CD14-positive monocyte (primary cell): ENCODE measurements at places on chromosomes 12 and 14. TPM values are rescaled to one million over a fixed set of nuclear protein-coding genes. Genes with fewer than 3 reads are reported as not detected.

- H3K27ac ChIP-seq: no peak overlapping the region
- H3K27me3 ChIP-seq: no peaks in the 10 kb centered on the region
- H3K4me3 ChIP-seq: no peak overlapping the region
- H3K4me1 ChIP-seq: peaks cover 23% of the 10 kb centered on the region
- no peaks in the 10 kb centered on the region for H3K36me3 ChIP-seq
- no peak for DNase-seq
Measured at GRCh38 chr12:46238821-46239220, 30.0 kb downstream of the SLC38A1 start.

DNA sequence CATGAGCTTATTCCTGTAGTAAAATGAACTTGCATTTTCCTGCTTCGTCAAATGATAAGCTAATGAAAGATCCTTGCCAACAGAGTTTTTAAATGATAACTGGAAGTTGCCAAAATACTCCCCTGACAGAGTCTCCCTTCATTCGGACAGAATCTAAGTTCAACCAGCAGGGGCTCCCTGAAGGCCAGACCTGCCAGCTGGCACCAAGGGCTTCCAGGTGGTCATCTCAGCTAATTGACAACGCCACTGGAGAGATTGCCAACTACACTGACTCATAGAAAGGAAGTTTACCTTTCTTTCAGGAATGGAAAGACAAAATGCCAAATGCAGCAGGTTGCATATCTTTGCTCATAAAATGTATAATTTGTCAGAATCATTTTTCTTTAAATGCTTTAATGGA is 462.8 kb downstream of the GXYLT1 start:
- H3K4me1 ChIP-seq: no peaks in the 10 kb centered on the region
- no peaks in the 10 kb centered on the region for H3K36me3 ChIP-seq

The FZD10 gene
- not detected in 2 replicates for polyA plus RNA-seq

DNA sequence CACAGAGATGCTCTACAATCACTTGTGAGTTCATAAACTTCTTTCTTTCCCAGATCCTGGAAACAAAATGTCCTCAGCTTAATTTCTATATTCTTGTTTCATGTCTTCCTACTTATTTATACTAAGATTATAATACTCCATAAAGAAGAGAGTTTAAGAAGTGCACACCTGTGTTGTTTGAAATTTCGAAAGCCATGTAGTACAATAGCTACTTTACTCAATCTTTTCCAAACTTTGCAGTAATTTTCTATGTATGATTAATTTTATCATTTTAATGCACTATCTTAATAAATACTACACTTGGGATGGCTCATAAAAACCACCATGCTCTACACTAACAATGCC is 300 bp upstream of the TTC5 start:
- peak overlapping the region; percentile 84 for H3K4me3 ChIP-seq
- H3K27me3 ChIP-seq: no peaks in the 10 kb centered on the region
- H3K4me1 ChIP-seq: peaks cover 9% of the 10 kb centered on the region
- peaks cover 12% of the 10 kb centered on the region for H3K36me3 ChIP-seq
- DNase-seq: no peak
- no peak overlapping the region for H3K27ac ChIP-seq

The DICER1 gene
- 38.4 TPM for polyA plus RNA-seq

DNA sequence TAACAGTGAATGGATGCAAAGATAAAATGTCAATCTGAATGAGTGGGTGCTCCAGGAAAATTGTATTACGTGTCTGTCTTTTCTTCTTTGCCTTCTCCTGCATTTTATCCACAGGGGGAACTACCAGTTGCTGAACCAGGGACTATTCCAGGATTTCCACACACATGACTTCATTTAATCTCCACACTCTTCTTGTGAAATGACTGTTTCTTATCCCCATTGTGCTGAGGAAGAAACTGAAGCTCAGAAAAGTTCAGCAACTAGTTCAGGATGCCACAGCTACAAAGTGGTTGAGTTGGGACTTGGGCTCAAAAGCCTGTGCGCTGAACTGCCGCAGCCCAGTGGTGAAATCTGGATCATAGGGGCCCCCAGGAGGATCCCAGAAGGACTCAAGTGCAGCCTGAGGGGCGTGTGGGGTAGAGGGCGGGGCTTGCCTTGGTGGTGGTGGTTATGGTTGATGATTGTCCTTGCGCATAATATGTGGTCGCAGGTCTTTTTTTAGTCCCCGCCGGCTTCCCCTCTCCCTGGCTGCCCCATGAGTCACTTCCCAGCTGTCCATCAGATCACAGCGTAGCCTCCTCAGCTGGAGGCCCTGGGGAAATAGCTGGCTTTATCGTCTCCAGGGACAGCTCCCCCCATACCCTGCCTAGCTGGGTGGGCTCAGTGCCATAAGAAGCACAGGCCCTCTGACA is 235.2 kb upstream of the CRY1 start:
- DNase-seq: peak; percentile 92
- peaks cover 30% of the 10 kb centered on the region for H3K4me1 ChIP-seq
- H3K4me3 ChIP-seq: peak overlapping the region; percentile 44
- peaks cover 3% of the 10 kb centered on the region for H3K27me3 ChIP-seq

DNA sequence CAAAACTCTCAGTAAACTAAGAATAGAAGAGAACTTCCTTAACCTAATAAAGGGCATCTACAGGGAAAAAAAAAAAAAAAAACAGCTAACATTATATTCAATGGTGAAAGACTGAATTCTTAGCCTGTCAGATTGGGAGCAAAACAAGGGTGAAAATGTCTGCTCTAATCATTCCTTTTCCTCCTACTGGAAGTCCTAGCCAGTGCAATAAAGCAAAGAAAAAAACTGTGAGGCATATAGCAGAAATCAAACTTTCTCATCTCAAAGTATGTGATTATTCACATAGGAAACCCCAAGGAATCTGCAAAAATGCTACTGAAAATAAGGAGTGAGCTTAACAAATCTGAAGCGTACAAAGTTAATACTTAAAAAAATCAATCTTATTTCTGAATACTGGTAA is 170.7 kb downstream of the NUAK1 start:
- no peak overlapping the region for H3K27ac ChIP-seq
- H3K36me3 ChIP-seq: no peaks in the 10 kb centered on the region
- no peaks in the 10 kb centered on the region for H3K27me3 ChIP-seq
- H3K4me3 ChIP-seq: no peak overlapping the region

- H3K4me1 ChIP-seq: no peaks in the 10 kb centered on the region
- H3K36me3 ChIP-seq: peaks cover 27% of the 10 kb centered on the region
- H3K27me3 ChIP-seq: no peaks in the 10 kb centered on the region
- H3K4me3 ChIP-seq: no peak overlapping the region
Measured at GRCh38 chr14:102965282-102965681, 42.8 kb downstream of the AMN start.

The MLXIP gene
- polyA plus RNA-seq: 4.6 TPM

DNA sequence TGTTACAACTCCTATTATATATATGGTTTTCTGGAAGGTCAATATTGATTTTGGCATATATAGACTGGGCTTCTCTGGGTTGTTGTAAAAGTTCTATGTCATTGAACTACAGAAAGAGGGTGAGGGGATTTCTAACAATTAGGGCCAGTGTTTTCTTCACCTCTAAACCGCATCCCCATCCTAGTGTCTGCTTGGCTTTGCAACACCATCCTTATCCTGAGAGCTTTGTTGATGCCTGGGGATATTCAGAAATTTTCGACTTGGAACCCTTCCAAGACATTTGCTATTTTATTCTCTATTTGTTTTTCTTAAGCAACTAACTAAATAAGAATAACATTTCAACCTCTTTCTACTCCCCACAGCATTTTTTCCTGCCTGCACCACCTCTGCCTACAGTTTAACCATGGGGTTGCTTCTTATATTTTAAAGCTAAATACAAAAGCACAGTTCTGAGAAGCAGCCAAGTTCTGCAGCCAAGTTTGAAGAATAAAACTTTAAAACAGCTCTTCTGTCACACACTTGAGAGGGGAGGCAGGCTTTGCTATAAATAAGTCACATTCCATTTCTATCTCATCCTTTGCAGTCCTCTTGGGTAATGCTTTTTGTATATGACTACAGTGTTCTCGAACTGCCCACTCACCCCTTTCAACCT is 53.4 kb downstream of the RGS6 start:
- no peak for DNase-seq
- no peak overlapping the region for H3K27ac ChIP-seq
- H3K27me3 ChIP-seq: no peaks in the 10 kb centered on the region

DNA sequence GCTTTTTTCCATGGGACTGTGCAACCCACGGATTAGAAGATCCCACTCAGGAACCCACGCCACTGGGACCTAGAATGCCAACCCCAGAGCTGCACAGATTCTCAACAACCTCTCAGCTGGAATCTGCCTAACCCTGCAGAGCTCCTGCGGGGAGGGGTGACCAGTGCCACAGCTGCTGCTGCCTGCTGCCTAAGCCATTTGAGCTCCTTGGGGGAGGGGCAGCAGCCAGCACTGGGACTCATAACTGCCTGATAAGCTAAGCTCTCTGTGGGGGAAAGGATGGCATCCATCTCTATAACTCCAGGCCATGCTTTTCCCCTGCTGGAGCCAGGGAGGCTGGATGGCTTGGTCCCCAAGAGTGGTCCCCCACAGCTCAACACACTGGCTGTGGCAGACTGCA is 182.8 kb downstream of the SLC5A8 start:
- H3K4me3 ChIP-seq: no peak overlapping the region
- H3K36me3 ChIP-seq: no peaks in the 10 kb centered on the region
- H3K27me3 ChIP-seq: no peaks in the 10 kb centered on the region
- H3K4me1 ChIP-seq: no peaks in the 10 kb centered on the region
- H3K27ac ChIP-seq: no peak overlapping the region

DNA sequence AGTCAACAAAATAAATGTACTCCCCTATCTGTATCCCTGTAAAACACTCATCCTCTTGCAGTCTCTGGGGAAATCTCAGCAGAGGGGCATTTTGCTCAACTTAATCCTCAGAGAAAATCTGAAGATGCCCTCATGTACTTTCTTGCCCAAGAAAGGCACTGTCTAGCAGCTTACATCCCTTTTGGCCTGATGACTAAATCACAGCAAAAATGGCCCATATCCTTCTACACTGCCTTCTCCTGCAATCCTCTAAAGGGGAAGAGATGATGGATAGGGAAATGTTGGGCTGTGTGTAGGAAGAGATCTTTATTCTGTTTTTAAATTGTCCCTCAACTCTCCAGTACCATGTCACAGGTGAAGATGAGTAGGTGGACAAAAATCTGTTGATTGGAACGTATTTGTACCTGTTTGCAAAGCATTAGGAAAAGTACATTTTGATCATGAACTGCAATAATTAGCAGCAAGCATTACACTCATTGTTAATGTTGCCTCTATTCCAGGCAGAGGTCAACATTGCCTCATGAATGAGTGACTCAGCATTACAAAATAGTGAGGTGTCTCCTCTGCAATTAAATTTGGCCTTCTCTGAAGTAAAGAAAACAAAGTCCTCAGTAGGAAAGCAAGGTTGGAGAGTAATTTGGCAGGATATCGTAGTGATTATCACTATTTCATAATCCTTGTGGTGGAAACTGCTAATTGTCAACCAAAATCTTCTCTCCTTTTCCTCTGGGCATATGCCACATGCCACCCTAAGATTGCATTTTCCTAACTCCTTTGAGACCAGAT is 172.4 kb upstream of the CAND1 start:
- peaks cover 2% of the 10 kb centered on the region for H3K27me3 ChIP-seq
- no peaks in the 10 kb centered on the region for H3K36me3 ChIP-seq
- H3K27ac ChIP-seq: no peak overlapping the region
- H3K4me3 ChIP-seq: no peak overlapping the region
- no peaks in the 10 kb centered on the region for H3K4me1 ChIP-seq

DNA sequence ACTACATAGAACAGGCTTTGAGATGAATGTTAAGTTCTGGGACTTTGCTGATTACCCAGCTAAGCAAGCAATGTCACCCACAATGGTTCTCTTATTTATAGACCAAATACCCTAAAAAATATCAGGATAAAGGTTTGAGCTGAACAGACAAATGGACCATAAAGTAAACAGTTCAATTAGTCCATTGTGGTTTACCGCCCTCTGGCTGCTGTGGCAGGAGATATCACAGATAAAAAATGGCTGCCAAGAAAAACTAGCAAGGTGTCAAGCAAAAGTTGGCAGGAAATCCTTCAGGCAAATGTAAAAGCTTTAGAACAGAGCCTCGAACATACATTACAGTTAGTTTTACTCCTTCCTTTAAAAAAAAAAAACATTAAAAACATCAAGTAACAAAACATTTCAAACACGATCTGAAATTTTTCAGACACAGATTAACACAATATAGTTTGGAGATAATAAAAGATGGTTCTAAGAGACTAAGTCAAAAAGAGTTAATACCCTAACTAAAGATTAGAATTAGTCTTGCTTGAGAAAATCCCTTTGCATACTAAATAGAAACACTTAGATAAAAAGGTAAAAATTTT is 41.3 kb downstream of the MED13L start:
- peak overlapping the region; percentile 39 for H3K27ac ChIP-seq
- H3K27me3 ChIP-seq: no peaks in the 10 kb centered on the region
- no peak overlapping the region for H3K4me3 ChIP-seq
- no peaks in the 10 kb centered on the region for H3K36me3 ChIP-seq
- H3K4me1 ChIP-seq: peaks cover 8% of the 10 kb centered on the region
- DNase-seq: no peak

GRCh38 chr12:80565271-80565670 is 121.2 kb downstream of the PTPRQ start:
- DNase-seq: no peak
- no peaks in the 10 kb centered on the region for H3K4me1 ChIP-seq

The TESPA1 gene
- 0.61 TPM for polyA plus RNA-seq

GRCh38 chr12:121668750-121669520 is 519 bp downstream of the MORN3 start:
- no peaks in the 10 kb centered on the region for H3K36me3 ChIP-seq
- H3K27me3 ChIP-seq: no peaks in the 10 kb centered on the region
- no peak overlapping the region for H3K27ac ChIP-seq

DNA sequence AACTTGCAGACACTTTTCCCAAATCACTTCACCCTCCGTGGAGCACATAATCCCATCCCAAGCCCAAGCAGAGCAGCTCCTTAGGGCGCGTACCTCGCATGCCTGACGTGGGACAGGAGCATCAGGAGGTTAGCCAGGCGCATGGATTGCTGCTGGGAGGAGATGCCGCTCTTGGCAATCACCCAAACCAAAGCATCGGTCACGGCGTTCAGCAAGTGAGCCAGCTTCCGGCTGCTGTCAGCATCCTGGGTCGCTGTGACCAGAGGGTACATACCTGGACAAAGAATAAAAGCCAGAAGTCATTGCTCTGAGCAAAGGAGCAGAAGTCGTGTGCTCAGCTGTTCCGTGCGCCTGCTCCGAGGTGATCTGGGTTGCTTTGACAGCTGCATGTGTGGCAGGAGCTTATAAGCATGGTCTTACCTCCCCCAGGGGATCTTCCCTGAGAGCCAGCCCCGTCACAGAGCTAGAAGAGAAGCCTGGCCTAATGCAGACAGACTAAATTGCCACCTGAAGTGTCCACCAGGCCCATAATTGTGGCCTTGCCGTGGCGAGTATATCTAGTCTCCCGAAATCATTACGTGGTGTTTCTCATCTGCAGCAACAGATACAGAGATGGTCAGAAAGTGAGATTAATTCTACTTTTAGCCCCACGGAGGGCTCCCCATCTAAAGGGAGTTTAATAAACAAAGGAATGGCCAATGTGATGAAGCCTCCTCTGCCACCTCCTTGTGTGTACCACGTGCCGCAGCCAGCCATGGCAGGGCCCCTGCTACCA is 59.1 kb downstream of the ESR2 start:
- H3K36me3 ChIP-seq: no peaks in the 10 kb centered on the region
- DNase-seq: no peak
- no peak overlapping the region for H3K4me3 ChIP-seq
- no peaks in the 10 kb centered on the region for H3K27me3 ChIP-seq

The PTGDR gene
- not detected for polyA plus RNA-seq

The IFI27L2 gene
- polyA plus RNA-seq: 96.1 TPM
